ENCODE measurements at places on chromosomes 2 and 18.

DNA sequence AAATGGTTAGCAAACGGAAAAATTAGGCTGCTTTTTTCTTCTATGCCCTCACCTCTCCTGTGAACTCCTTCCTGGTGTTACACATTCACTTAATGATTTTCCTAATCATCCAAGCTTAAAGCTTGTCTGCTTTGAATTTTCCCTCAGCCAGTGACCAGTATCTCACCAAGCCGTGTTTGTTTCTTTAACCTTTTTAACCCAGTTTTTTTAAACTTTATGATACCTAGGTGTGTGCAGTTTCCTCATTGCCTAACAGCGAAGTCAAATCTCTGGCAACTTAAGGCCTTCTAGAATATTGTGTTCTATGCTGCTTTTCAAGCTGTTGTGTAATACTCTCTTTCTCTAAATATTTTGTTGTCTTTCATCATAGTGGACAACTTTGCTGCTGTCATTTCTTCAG is 113.0 kb downstream of the PIK3C3 start:
- DNase-seq: no peak

DNA sequence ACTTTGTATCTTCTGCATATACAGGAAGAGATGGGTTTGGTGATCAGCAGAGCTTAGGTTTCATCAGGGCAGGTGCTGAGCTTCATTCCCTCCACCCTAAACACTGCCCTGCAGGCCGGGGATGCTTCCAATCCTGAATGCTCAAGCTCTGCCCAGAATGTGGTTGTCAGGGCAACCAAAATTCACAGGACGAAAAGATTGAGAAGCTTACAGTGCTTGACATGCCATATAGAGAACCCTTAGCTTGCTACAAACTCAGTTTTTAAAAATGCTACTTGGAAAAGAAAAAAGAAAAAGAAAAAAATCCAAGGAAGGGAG is 65.6 kb downstream of the SH3RF3 start:
- DNase-seq: no peak

DNA sequence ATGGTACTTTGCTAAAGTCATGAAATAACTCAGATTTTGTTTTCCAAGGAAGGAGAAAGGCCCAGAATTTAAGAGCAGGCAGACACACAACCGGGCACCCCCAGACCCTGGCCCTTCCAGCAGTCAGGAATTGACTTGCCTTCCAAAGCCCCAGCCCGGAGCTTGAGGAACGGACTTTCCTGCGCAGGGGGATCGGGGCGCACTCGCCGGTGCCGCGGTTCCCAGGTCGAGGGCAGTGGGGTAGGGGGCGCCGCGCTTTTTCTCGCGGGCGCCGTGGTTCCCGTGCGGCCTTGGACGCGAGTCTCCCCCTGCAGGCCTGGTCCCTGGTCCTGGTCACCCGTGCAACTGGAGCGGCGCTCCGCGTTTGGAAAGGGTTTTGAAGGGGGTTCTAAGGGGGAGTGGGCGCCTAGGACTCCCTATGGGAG is 1.2 kb downstream of the ZNF236 start:
- DNase-seq: no peak

DNA sequence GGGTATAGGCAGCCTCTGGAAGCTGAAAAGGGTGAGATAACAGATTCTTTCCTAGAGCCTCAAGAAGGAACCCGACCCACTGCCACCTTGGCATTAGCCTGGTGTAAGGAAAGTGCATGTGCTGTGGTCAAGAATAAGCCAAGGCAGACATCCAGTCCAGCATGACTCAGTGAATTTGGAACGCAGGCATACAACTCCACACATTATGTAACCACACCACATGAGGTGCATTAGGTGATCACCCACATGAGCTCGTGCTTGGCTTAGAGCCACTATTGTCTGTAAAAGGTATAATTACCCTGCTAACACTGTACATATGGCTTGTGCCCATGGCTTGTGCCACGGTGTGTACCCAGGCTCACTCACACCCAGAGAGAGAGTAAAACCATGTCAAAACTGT is 583.7 kb upstream of the HNMT start:
- DNase-seq: peak; percentile 18

- no peak for DNase-seq
Measured at GRCh38 chr18:9901377-9901776, 12.4 kb upstream of the VAPA start.

DNA sequence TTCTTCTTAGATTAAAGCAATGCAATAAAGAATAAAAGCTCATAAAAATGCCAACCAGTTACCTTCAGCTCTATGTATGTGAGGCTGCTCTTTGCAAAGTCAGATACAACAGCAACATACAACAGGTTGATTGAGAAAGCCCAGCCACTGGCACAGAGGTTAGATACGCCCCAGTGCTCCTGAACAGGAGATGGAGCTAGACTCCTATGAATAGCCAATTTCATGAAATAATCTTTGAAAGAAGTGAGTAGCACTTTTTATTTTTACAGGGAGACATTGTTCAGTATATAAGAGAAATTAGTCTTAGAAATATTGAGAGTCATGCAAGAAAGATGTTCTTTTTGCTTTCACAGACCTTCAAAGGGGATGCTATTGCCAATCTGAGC is 362.4 kb upstream of the MEX3C start:
- DNase-seq: no peak

DNA sequence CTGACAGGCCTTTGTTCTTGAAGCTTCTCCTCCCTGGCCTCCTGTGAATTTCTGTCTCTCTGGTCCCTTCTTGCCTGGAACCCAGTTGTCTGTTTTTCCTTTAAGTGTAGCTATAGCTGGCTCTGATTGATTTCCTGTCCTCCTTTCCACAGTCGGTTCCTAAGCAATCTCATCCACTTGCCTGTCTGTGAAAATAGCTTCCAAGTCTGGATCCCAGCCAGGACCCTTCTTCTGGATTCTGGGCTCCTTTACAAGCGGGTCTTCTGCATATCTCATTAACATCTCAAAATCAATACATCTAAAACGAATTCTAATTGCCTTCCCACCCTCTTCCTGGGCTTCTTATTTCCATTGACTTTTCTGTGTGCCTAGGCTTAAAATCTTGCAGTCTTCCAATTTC is 124.9 kb downstream of the DAW1 start:
- DNase-seq: no peak

DNA sequence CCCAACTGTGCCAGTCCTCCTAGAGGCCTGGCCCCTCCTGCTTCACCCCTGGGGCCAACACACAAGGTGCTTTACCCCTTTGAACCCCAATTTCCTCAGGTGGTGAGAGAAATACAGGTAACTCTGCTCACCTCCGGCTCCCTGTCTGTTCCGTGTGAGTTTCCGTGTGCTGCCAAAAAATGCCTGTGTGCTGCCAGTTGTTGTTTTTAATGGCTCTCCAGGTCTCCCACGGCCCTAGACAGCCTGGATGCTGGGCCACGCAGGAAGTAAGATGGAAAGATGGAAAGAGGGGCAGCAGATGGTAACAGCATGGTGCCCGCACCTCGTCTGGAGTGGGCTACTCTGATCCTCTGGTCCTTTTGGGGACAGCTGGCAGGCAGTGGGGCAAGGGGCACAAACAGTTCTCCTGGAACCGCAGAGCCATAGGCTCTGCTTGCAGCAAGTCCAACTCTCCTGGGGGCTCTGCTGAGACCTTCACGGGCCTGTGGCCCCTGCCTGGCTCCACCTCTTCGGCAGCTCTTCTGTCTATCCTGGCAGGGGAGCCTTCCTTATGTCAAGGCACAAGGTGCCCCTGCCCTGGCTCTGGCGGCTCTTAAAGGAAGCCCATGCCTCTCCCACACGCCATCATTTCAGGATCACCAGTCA is 4.3 kb upstream of the ARHGEF4 start:
- DNase-seq: no peak

DNA sequence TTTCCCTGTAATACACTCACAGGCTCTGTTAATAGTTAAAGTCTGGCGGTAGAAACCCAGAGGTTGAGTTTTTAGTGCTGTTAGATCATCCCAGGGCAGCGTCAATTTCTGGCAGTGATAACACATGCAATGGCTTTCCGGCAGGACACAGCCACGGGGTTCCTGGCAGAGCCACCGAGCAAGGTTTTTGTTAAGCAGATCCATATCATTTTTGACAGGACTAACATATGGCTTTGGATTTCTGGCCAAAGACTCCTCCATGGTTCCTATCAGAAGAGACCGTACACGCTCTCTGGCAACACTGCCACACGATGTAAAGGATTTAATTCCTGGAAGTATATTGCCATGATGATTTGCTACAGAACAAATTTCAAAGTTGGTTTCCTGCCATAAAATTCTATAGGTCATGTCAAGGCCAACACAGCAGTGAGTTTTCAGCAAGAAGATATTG is 854.3 kb downstream of the LRRTM4 start:
- DNase-seq: no peak

GRCh38 chr18:63213331-63213900 is 106.2 kb downstream of the BCL2 start:
- no peak for DNase-seq

- DNase-seq: peak; percentile 91
Measured at GRCh38 chr2:237512774-237513466, 25.9 kb downstream of the MLPH start.

DNA sequence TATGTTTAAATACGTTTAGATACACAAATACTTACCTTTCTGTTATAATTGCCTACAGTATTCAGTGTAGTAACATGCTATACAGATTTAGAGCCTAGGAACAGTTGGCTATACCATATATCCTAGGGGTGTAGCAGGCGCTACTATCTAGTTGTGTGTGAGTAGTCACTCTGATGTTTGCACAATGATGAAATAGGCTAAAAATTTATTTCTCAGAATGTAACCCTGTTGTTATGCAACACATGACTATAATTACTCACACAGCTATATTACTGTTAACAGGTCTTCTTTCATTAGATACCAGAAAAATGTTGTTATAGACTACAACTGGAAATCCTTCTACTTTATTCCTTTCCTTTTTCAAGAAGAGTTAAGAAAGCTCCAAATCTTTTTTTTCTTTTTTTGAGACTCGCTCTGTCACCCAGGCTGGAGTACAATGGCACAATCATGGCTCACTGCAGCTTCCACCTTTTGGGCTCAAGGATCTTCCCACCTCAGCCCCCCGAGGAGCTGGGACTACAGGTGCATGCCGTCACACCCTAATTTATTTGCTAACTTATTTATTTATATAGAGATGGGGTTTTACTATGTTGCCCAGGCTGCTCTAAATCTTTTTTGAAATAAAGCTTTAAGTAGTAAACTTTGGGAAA is 48.5 kb downstream of the C2orf74 start:
- DNase-seq: peak; percentile 41

- DNase-seq: no peak
Measured at GRCh38 chr2:46779447-46779941, 136.1 kb downstream of the MCFD2 start.

GRCh38 chr2:179556425-179556824 is 291.8 kb upstream of the SESTD1 start:
- DNase-seq: no peak

- no peak for DNase-seq
Measured at GRCh38 chr2:136242100-136242499, 124.2 kb upstream of the CXCR4 start.

DNA sequence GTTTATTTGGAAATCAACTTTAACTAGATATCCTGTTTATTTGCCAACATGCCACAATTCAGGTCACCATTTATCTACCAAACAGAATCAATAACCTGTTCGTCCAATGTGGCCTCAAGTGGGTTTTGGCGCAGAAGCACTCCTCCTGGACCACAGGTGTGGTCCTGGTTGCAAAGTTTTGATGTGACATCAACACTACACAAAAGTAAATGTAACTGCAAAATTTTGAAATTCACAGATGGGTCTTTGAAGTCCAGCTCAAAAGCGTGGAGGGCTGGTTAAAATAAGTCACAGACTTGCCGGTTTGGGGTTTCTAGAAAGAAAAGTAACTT is 474 bp upstream of the GCA start:
- no peak for DNase-seq

DNA sequence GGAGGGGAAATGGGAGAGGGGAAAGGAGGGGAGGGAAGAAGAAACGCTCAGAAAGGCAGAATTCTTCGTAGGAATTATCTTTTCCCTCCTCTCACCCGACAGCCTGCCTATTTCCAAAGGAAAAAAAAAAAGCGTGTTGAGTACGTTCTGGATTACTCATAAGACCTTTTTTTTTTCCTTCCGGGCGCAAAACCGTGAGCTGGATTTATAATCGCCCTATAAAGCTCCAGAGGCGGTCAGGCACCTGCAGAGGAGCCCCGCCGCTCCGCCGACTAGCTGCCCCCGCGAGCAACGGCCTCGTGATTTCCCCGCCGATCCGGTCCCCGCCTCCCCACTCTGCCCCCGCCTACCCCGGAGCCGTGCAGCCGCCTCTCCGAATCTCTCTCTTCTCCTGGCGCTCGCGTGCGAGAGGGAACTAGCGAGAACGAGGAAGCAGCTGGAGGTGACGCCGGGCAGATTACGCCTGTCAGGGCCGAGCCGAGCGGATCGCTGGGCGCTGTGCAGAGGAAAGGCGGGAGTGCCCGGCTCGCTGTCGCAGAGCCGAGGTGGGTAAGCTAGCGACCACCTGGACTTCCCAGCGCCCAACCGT is at the start of gene GAD1:
TSS of gene GAD1 (plus strand) at position 384 of the 589 bp plus-strand sequence. CDS start 1,705 bp downstream, outside the sequence.
- DNase-seq: peak; percentile 77

GRCh38 chr2:176830362-176830761 is 382.2 kb upstream of the HNRNPA3 start:
- DNase-seq: no peak

- DNase-seq: peak; percentile 61
Measured at GRCh38 chr2:43387092-43388062, 161.0 kb upstream of the ZFP36L2 start.

DNA sequence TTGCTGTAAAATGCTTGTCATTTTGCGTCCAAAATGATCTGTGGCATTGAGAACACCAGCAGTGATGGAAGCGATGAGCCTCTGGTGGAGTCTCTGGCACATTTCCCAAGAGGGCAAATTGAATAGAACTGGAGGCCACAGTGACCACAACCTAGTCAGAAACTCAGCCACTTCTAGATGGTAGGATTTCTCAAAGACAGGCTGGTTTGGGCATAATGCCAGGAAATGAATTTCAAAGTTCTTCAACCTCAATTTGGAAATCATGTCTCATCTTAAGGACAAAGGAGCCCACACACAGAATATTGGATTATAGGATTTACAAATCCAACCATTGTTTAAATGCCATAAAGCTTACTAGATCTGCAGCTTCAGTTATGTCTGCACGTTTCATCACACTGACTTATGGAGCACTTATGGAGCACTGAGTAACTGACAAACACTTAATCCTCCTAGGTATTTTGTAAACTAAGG is 132.1 kb downstream of the COL6A3 start:
- peak; percentile 89 for DNase-seq

DNA sequence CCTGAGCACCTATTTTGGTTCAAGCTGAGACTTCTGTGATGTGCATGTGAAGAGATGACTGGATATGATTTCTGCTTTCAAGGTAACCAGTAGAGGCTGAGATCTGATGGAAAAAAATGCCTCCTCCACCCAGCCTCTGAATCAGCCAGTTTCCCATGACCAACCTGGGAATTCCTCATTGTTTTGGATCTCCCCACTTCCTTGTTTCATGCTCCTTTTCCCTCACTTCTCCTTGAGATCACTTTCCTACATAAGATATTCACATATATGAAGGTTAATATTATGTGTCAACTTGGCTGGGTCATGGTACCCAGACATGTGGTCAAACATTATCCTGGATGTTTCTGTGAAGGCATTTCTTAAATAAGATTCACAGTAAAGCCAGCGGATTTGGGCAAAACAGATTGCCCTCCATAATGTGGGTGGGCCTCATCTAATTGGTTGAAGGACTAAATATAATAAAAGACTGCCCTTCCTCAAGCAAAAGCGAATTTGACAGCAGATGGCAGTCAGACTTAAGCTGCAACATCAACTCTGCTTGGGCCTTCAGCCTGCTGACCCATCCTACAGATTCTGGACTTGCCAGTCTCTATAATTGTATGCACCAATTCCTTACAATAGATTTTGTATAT is 379.4 kb downstream of the TNS1 start:
- DNase-seq: no peak

GRCh38 chr18:33870059-33870458 is 292.0 kb downstream of the ASXL3 start:
- no peak for DNase-seq

GRCh38 chr2:170492010-170492409 is 223.1 kb upstream of the SP5 start:
- DNase-seq: peak; percentile 61
